ENCODE measurements at places on chromosomes 16 and 17.

DNA sequence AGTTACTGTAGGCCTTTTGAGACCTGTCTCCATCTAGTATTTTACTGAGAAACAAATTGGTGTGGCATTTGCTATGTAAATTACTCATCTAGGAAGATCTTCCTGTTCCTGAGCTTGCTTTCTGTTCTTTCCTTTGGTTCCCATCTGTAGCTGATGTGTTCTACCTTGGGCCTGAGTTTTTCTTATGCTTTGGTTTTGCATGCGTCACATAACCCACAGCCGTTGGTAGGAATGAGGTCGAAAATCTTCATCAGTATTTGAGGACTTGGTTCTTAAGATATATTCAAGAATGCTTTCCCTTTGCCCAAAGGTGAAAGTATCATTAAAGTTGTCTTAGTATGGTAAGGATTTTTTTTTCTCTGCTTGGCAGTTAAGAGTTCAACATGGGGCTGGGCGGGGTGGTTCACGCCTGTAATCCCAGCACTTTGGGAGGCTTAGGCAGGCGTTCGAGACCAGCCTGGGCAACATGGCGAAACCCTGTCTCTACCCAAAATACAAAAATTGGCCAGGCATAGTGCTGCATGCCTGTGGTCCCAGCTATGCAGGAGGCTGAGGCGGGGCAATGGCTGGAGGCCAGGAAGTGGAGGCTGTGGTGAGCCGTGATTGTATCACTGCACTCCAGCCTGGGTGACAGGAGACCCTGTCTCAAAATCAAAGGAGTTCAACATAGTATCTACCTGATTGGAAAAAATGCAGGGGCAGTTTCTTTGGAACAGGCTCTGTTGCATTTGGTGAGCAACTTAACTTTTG lies 28.8 kb downstream of the IST1 start:
- no peak for DNase-seq

DNA sequence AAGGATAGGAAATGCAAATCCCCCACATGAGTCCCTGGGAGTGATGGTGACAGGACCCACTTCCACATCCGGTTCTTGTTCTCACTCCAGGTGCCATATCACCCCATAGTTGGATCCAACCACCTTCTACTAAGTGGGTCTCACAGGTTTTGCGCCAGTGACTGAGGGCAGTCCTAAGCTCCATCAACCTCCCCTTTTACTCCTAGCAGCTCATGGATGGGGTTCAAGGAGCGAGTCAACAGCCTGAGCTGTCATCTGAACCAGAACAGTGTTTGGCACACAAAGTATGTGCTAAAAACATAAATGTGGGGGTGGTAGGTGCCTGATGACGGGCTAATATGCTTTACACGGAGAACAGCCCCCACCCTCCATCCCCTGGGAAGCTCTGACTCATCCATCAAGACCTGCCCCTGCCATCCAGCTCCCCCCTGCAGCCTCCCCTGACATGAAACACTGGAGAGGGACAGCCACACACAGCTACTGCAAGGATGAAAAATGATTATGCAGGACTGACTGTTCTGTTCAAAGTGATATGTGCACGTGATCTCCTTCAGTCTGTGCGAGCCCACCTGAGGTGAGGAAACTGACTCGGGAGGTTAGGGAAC lies 143.2 kb upstream of the CDH5 start:
- no peak for DNase-seq

DNA sequence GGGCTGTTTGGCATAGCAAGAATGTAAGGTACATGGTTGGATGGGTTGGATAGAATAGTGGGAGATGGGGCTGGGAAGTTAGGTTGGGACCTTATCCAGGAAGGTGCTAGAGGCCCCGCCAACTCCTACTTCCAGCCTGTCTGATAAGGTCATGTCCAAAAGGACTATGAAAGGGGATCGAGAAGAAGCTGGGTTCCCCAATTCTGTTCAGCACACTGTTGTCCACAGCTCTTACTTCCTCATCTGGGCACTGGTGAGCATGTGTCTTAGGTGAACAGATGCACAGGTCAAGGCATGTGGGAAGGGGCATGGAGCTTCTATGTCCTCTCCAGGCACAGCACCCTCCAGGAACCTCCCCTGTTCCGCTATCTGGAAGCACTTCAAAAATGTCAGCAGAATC lies 5.6 kb upstream of the ULK2 start:
- peak; percentile 31 for DNase-seq

- DNase-seq = no peak
Observed at GRCh38 chr16:5634666-5635180, 537.1 kb upstream of the EEF2KMT start.

- DNase-seq = no peak
Observed at GRCh38 chr17:6135996-6136395, 65.8 kb downstream of the WSCD1 start.

- DNase-seq = no peak
Observed at GRCh38 chr17:50816271-50816670, 19.1 kb upstream of the WFIKKN2 start.

DNA sequence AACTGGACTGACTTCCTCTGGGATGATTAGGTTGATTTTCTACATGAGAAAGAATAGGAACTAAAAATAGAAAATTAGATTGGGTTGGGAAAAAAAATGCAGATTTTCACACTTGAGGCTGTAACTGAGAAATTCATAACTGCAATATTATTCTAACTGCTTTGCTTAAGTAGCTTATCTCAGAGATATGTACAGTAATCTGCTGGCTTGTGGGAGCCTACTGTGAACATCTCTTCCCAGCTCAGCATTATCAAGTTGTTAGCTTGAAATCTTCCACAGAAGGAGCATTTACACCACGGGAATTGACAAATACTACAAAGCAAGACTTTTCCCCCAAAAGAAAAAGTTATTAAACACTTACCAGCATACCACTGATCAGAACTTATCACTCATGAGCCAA lies 58.9 kb downstream of the CNTNAP4 start:
- DNase-seq = no peak

GRCh38 chr17:11499881-11500280 lies 98.4 kb upstream of the DNAH9 start:
- DNase-seq = no peak

- no peak for DNase-seq
Observed at GRCh38 chr16:4147236-4147635, 31.0 kb upstream of the ADCY9 start.

DNA sequence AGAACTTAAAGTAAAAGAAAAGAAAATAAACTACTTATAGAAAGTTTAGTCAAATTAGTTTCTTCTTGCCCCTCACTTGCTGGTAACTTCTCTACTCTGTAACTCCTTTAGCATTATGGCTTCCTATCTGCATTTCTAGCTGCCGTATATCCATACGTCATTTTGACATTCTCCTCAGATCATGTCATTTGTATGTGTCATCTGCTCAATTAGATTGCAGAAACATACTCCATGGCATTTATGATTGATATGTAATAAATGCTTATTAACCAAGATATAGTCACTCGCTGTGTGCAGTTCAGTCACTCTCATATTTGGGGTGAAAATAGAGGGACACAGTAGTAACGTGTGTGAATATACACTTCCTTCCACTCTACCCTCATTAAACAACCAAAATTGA lies 103.4 kb downstream of the ZNF18 start:
- DNase-seq = no peak

- DNase-seq = no peak
Observed at GRCh38 chr16:5325932-5326331, 228.3 kb upstream of the EEF2KMT start.

- DNase-seq = peak; percentile 13
Observed at GRCh38 chr16:10678655-10679054, 16.1 kb downstream of the TEKT5 start.

DNA sequence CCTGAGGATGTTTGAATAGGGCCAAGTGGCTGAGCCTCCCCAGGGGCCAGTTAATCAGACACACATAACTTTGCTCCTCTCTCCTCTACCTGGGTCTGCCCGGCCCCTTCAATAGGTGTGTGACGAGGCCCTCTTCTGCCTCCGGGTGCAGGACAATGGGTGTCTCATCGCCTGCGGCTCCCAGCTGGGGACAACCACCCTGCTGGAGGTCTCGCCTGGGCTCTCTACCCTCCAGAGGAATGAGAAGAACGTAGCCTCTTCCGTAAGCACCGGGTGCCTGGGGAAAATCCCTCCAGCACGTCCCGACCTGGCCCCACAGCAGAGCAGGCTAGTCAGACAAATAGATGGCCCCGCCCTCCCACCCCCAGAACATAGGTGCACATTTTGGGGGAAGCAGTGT lies 16.1 kb upstream of the KIF19 start:
- no peak for DNase-seq

GRCh38 chr17:75036643-75037268 lies 10.0 kb downstream of the ATP5PD start:
- no peak for DNase-seq

- DNase-seq = peak; percentile 97
Observed at GRCh38 chr16:59597269-59597668, 863.2 kb upstream of the GOT2 start.
